Activated T-helper 9 cell treated with anti-CD3 and anti-CD28 coated beads, Interleukin-2, amount 50 U/mL, for 16 hours (primary cell): ENCODE measurements at places on chromosomes 1 and 21.

GRCh38 chr1:84692391-84692790, 2.1 kb upstream of the SSX2IP start:
- DNase-seq = no peak

DNA sequence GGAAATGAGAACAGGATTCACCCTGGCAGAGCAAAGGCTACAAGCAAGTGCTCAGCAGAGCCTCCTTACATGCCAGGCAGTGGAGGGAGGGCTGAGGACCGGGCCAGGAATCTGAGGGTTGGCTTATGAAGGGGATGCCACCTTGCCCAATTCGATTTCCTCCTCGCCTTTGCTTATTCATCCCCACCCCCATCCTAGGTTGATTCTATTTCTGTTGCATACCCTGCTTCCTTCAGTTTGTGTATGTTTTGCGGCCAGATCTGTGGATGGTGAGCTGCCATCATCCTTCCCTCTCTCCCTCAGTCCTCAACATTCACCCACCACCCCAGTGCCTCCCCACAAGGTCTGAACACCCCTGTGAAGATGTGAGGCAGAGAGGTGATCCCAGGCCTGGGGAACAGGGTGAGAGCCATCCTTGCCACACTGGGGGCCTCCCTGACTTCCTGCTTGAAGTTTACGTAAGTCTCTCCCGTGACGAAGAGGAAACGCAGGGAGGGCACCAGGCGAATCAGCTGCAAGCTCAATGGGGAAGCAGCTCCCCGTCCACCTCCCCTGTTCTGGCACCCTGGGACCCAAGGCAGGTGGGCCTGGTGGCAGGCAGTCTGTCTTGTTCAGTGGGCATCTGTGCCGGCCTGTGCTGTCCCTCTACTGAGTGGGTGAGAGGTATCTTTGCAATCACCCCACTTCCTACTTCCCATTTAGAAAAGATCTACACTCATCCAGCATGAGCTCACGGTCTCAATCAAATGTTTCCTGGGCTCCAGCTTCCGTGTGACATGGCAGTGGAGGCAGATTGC, 50.6 kb upstream of the CNTN2 start:
- no peak for DNase-seq

DNA sequence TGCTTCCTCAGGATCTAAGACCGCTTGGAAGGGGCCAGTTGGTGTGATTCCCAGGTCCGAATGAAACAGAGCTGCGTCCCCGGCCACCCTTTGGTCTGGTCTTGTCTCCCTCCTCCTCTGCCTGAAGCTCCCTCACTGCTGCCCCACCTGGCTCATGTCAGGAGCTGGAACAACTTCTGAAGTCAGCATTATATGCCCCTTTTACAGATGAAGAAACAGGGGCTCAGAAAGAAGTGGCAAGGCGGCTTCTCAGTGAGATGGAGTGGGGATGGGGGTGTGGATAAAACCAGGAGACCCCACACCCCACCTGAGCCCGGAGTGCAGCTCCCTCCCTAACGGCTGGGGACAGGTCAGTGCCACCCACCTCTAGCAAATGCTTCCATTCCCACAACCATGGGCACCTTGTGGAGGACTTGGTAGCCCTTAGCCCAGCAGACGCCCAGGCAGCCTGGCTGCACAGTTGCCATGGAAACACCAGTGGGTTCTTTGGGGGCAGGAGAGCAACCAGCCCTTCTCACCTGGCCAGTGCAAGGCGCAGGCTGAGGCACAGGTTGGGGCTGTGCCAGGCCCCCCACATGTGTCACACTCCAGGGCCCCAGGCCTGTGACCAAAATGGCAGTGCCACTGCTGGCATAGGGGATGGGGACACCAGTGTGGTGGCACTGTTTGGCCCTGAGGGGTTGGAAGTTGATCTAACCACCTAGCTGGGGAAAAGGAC, 31.9 kb upstream of the ECE1 start:
- DNase-seq = no peak

- no peak for DNase-seq
Measured at GRCh38 chr1:7549277-7550161, 221.6 kb upstream of the VAMP3 start.
